Kidney epithelial cell (primary cell): ENCODE measurements at places on chromosomes 11 and 22. TPM values are rescaled to one million over a fixed set of nuclear protein-coding genes. Genes with fewer than 3 reads are reported as not detected.

- DNase-seq, result peak; percentile 42
These were observed 21.7 kb downstream of the CTTN start for GRCh38 chr11:70420008-70420464.

GRCh38 chr11:117529816-117530215, 202.2 kb downstream of the CEP164 start:
- no peak for DNase-seq

DNA sequence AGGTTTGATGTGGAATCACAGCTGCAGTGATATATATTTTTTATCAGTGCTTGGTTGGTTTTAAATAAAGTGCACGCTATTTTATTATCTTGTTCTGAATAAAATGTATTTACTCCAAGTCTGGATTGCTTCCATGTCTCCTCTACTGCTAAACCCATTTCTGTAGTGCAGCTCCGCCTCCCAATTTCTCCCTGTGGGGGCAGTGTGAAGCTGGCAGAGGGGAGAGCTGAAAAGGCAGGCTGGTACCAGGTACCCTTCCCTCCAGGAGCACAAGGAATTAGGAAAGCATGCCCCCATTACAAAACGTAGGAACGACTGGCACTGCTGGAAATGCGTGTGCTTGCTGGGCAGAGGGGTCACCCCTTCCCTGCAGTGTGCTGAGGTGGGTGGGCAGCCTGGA, 934 bp upstream of the TMEM132A start:
- DNase-seq, result no peak

- DNase-seq, result peak; percentile 90
These were observed 187.2 kb downstream of the MAML2 start for GRCh38 chr11:96155627-96156378.

DNA sequence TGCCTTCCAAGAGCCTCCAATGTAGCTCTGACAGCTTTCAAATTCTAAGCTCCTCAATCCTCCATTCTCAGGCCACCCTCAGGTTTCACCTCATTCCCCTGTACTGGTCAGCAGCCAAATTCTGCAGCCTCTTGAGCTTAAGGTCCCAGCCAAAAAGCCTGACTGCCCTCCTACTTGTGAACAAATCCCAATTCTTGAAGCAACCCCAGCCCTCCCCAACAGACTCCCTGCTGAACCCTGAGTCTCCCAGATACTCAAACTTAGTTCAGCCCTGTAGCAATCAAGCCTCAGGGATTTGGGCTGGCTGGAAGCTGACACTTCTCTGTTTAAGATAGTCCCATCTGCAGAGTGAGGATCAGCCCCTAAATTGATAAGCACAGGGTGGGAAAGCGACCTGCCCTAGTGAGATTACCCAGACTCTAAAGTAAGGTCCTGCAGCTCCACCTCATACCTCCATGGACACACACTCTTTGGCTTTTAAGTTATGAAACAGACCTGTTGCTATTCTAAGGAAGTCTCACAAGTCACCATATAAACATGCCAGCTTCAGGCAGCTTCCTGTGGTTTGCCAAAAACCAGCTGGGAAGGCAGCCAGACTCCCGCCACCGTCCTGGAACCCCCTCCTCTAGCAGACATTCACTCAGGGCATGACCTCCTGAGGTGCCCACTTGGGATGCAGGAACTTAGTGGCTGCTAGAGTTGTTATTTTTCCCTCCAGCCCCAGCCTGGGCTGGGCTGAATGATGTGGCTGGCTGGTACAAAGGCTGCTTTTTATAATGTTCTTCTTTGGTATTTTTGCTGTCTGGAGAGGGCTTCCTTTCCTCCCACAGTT, 82.5 kb upstream of the PICALM start:
- peak; percentile 71 for DNase-seq

- no peak for DNase-seq
These were observed 1068.3 kb downstream of the OPCML start for GRCh38 chr11:132464003-132464342.

GRCh38 chr11:112219476-112220232, 6.6 kb upstream of the PTS start:
- DNase-seq, result no peak

- no peak for DNase-seq
These were observed 3.6 kb downstream of the CCDC85B start for GRCh38 chr11:65894034-65894591.

GRCh38 chr11:122453586-122453985, 201.9 kb upstream of the UBASH3B start:
- no peak for DNase-seq

GRCh38 chr11:45928535-45929215, 6.2 kb downstream of the LARGE2 start:
- no peak for DNase-seq

- no peak for DNase-seq
These were observed 38.3 kb downstream of the ATG13 start for GRCh38 chr11:46655631-46656030.

DNA sequence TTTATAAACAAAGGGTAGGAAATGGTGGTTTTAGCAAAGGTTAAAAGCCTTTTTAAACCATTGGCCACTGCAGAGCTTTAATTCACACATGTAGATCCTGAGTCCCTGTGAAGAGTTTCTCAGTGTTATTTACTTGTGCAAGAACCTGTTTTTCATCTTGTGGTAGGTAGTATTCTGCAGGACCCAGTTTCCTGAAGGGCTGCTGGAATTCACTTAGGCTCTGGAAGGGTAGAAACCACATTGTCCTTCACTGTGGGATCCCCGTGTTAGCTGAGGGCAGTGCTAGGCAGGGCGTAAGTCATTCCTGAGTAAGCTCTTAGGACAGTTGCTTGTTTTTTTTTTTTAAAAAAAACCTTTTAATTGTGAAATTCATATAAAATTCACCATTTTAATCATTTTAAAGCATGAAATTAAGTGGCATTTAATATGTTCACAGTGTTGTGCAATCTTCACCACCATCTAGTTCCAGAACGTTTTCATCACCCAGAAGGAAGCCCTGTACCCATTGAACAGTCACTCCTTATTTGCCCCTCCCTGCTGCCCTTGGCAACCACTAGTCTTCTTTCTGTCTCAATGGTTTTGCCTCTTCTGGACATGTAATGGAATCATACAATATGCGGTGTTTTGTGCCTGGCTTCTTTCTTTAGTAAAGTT, 77.7 kb downstream of the C22orf31 start:
- no peak for DNase-seq

- DNase-seq, result no peak
These were observed 25.5 kb upstream of the NNMT start for GRCh38 chr11:114270531-114271270.

GRCh38 chr11:11822946-11823345, 18.8 kb upstream of the USP47 start:
- DNase-seq, result no peak

DNA sequence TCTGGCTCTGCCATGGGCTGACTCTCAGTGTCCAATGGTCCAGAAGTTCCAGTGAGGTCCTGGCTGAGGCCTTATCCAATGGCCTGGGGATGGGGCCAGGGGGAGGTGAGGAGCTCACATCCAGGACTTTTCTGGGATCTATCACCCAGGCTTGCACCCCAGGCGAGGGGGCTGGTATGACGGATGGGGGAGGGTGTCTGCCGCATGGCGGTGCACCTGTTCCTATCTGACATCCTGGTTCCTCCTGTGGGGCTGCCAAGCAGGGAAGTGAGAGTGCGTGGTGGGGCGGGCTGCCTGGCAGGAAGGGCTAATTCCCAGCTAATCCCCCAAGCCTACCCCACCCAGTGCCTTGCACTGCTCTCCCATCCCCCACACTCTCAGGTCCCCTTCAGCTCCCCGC, 102.1 kb downstream of the NECTIN1 start:
- no peak for DNase-seq

DNA sequence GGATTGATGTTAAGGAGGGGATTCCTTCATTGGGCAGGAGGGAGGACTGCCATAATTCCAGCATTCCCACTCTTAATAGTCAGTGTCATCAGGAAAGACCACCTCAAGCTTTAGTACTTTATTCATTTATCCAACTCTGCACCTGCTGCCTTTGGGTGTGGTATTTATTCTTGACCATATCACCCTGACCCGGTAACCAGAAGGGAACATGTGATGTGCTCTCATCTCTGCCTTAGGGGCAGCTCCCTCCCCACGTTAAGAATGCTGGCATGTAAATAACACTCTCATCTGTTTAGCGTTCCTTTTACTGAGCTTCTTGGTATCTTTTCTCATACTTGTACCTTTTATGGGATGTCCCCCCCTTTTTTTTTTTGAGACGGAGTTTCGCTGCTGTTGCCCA, 7.7 kb downstream of the CAT start:
- no peak for DNase-seq

GRCh38 chr11:45060707-45061106, 85.7 kb upstream of the PRDM11 start:
- DNase-seq, result no peak

DNA sequence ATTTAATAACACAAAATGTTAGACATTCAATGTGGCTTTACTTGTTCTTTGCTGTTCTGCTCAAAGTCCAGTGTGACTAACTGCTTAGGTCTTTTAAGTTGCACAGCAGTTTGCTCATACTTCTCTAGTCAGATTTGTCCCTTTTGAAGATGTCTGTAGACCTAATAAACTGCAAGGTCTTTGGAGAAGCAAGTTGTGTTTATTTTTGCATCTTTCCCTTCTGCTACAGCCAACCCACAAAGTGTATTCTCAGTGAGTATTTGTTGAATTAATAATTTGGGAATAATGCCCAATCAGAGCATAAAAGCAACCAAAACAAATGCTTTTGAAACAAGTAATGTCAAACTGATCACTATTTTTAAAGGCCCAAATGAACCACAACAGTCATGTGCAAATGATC, 312.5 kb downstream of the CADM1 start:
- DNase-seq, result no peak

DNA sequence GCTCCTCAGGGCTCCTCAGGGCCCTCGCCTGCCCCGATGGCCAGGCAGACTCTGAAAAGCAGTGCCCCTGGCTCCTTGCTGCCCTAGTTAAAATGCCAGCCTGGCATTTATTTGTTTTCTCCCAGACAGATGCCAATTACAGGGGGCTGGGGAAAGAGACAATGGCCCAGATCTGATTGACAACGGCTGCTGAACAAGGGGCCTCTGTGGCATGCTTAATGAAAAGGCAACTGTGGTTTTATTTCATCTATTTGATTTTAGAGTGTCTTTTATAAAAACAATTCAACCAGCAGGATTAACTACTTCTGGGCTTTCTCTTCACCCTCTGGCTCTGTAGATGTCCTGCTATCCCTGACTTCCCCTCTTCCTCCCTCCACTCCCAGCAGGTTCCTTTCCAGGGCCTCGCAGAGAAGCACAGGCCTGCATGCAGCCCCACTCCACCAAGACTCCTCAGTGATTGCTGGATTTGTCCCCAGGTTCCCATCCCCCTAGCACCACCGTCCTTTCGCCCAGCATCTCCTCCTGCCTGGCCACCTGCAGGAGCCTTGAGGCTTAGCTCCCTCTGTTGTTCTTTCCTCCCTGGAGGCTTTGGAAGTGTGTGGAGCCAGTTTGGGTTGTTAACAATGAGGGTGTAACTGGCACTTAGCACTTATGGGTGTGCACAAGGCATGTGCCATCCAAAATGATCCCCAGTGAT, 171.1 kb downstream of the TENM4 start:
- no peak for DNase-seq

GRCh38 chr22:46070215-46070802, 80.0 kb upstream of the PPARA start:
- DNase-seq, result no peak

- no peak for DNase-seq
These were observed 33.2 kb downstream of the PPP2R1B start for GRCh38 chr11:111733016-111733415.

GRCh38 chr11:102305352-102306047, 11.8 kb upstream of the BIRC3 start:
- no peak for DNase-seq

GRCh38 chr22:37748659-37749058, 51.8 kb downstream of the TRIOBP start:
- no peak for DNase-seq

- no peak for DNase-seq
These were observed 30.5 kb downstream of the CHKA start for GRCh38 chr11:68090706-68091105.

DNA sequence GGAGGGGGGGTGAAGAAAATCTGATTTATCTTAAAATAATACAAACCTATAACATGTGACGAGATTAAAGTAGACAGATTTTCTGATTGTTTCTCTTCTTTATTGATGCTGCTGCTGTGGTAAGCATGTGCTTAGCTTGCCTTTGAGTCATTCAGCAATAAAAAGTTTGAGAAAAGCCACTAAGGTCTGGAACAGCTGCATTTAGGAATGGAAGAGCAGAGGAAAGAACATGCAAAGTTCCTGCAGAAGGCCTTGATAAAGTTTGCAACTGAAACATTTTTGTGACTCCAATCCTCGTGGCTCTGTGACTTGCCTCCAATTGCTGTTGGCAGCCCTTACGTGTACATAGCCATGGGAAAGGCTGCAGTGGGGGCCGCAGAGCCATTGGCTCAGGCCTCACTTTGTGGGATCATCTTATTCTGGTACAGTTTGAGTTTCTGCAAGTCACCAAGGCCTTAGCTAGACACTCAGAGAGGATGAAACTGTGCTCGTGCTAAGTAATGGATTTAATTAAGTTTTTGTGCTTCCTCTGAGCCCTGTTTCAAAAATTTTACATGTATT, 370.2 kb downstream of the AASDHPPT start:
- no peak for DNase-seq

DNA sequence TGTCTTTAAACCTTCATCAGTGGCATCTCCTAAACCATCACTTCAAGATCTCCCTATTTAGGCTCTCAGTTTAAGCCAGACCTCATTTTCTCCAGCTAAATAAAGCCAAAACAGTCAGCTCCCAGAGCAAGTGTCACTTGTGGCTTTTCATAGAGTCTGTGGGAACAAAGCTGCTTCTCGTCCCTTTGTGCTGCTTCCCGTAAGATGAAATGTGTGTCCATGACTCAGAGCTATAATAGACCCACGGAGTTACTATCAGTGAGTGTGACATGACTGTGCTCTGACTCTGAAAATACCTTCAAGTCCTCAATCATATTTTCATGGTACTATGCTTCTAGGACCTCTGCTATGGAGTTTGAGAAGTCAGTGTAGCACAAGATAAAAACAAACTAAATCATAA, 57.3 kb upstream of the SLN start:
- peak; percentile 53 for DNase-seq

POU2AF1 gene
- not detected in 2 replicates for total RNA-seq

SLC22A8 gene
- total RNA-seq, result not detected in 2 replicates

ART5 gene
- total RNA-seq, result 0.21 and 0.54 TPM in 2 replicates

TYR gene
- not detected in 2 replicates for total RNA-seq

DDX25 gene
- 1.2 and 1.5 TPM in 2 replicates for total RNA-seq

TAGLN gene
- 1,785 and 1,816 TPM in 2 replicates for total RNA-seq

GAB4 gene
- total RNA-seq, result not detected in 2 replicates

PHF21B gene
- 1.5 and 4.2 TPM in 2 replicates for total RNA-seq

OR2AG1 gene
- total RNA-seq, result not detected in 2 replicates

VWA5A gene
- total RNA-seq, result 26.6 and 33.4 TPM in 2 replicates
